ENCODE measurements at places on chromosomes 11 and 22.

DNA sequence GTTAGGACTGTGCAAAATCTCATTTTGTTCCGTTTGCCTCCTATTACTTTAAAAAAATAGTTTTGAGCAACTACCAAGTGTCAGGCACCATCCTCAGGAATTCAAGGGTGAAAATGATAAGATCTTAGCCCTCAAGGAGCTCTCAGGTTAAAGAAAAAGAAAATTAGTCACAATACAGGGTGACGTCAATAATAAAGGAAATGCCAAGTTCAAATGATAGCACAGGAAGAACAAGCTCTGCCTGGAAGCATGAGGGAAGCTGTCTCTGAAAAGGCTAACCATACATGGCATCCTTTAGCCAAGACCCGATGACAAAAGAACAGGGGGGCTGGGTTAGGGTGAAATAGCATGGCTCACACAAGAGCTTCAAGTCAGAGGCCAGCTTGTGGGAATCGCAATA is 11.1 kb upstream of the MPZL2 start:
- no peak for DNase-seq

GRCh38 chr11:34600339-34601084 is 20.4 kb upstream of the EHF start:
- DNase-seq: no peak

- DNase-seq: no peak
Observed at GRCh38 chr11:94641167-94641761, 74.1 kb downstream of the PIWIL4 start.

GRCh38 chr11:68974421-68975194 is 6.2 kb downstream of the MRGPRD start:
- no peak for DNase-seq

DNA sequence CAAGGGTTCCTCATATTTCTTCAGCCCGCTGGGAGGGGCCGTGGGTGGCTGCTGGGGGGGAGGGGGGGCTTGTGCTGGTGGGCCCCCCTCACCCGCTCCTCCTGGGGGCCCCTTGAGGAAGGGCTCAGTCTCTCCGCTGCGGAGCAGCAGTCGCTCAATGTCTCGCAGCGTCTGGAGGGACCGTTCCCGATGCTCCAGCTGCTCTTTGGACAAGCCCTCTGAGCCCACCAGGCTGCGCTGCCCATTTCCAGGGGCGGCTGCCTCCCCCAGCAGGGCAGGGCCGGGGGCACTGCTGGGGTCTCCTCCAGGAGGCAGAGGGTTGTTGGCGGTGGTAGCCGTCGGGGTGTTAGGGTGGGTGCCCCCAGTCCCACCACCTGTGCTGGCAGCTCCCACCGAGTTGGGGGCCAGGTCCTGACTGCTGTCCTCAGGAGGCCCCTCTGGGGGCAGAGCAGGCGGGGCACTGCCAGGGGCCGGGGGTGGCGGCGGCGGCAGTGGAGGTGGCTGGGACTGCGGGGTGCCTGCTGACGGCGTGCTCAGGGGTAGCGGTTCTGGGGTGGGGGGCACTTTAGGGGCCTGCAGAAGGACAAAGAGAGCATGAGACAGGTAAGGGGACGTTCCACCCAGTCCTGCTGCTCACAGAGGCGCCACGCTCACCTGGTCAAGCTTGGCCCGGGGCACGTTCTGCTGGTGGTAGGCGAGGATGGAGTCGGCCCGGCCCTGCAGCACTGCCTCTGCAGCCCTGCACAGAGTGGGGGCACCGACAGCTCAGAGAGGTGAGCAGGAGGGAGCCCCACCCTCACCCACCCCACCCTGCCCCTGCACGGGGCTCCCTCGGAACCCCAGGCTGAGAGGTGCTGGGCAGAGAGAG is 18.9 kb downstream of the CXCR5 start:
- no peak for DNase-seq

DNA sequence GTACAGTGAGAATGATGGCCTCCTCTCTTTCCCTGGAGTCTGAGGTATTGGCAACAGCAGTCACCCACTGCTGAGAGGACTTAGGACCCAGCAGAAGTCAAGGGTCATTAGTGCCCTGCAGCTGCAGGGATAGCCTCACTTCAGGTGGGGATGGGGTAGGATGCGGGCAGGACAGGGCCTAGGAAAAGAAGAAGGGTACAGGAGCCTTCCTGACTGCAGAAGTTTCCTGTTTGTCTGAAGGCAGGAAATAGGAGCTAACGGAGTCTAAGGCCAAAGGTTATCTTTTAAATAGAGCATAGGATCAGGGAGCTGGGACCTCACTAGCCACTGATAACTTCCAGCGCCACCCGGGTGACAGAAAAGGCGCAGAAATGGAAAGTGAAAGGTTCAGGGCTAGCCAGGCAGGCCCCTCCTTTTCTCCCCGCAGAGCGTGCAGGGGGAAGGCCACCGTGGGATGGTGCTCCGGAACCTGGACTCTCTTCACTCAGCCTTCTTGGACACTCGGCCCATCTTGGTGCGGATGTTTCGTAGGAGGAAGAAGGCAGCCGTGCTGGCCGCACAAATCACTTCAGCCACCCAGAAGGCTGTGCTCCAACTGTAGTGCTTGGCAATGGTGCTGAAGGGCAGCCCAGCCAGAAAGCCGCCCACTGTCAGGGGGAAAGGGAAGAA is 6.0 kb downstream of the TRAPPC4 start:
- DNase-seq: no peak

DNA sequence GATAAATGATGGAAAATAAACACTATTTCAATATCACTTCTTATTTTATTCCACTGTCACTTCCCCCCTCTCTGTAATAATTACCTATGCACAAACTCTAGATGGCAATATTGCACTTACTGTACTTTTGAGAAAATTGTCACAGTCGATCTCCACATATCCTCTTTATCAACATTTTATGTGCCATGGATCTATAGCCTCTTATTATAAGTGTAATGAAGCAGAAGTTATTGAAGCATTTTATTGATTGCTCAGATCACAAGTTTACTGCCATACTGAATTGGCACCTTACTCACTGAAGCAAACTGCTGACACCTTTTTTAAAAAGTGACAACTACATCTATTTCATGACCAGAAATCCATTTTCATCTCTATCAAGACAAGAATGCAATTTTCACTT is 133.4 kb downstream of the DCDC1 start:
- DNase-seq: peak; percentile 65

- DNase-seq: no peak
Observed at GRCh38 chr22:46980392-46980791, 217.9 kb downstream of the TBC1D22A start.

GRCh38 chr11:59158206-59159068 is 13.5 kb upstream of the DTX4 start:
- peak; percentile 74 for DNase-seq

- DNase-seq: no peak
Observed at GRCh38 chr11:7545611-7546010, 31.8 kb downstream of the PPFIBP2 start.

GRCh38 chr22:24512043-24512442 is 16.9 kb downstream of the UPB1 start:
- no peak for DNase-seq

- no peak for DNase-seq
Observed at GRCh38 chr22:48563966-48564330, 1263.7 kb downstream of the BRD1 start.

- peak; percentile 60 for DNase-seq
Observed at GRCh38 chr11:122115524-122116379, at the start of gene BLID. Gene BLID, minus strand, starts transcription at chr11:122116215. Its CDS starts 293 bp downstream, at chr11:122115922.

DNA sequence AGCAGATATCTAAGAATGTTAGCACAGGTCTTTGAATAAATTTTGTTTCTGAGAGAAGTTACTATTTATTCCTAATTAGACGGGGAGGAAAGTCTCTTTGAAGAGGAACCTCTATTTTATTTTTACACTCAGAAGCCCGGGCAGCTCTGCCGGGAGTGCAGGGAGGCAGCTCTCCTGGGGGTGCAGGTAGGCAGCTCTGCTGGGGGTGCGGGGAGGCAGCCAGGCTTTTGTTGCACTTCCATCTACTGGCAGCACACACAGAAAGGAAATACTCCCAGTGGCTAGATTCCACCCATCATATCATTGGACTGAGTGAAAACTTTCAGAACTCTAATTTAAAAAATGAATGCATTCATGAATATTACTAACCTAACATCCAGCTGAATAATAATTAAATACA is 24.6 kb downstream of the OR10A6 start:
- DNase-seq: no peak

DNA sequence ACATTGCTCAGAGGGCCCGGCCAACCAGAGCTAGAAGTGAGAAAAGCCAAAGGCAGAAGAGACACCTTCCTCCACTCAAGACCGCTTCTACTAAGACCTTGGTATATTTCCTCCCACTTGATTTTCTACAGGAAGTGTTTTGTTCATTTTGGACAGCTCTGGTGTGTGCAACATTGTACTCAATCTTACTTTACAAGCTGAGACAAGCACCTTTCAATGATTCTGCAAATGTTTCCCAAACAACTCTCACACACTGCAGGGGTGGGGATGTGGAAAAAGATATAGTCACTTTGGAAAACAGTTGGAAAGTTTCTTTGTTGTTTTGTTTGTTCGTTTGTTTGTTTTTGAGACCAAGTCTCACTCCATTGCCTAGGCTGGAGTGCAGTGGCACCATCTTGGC is 15.7 kb downstream of the MYO18B start:
- DNase-seq: no peak

GRCh38 chr11:1443737-1444136 is 42.8 kb downstream of the MOB2 start:
- DNase-seq: no peak

DNA sequence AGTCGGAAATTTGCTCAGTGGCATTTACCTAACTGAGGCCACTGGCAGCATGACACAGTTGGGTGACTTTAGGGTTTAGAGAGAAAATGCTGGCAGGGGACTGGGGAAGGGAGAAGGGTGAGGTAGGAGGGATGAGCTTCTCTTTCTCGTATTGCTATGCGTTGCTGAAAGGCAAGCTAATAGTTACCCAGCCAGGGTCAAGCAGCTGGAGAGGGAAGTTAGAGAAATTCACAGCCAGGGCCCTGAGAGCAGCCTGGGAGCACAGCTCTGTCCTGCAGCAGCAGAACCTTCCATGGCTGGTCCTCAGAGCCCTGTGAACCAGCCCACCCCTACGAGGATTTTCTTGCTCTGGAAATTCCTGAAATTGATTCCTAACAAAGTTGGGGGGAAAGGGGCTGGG is 679.6 kb downstream of the NTM start:
- no peak for DNase-seq

- DNase-seq: no peak
Observed at GRCh38 chr11:128040603-128041002, 546.8 kb downstream of the ETS1 start.

- DNase-seq: no peak
Observed at GRCh38 chr22:22928666-22929380, 41.2 kb downstream of the IGLL5 start.

DNA sequence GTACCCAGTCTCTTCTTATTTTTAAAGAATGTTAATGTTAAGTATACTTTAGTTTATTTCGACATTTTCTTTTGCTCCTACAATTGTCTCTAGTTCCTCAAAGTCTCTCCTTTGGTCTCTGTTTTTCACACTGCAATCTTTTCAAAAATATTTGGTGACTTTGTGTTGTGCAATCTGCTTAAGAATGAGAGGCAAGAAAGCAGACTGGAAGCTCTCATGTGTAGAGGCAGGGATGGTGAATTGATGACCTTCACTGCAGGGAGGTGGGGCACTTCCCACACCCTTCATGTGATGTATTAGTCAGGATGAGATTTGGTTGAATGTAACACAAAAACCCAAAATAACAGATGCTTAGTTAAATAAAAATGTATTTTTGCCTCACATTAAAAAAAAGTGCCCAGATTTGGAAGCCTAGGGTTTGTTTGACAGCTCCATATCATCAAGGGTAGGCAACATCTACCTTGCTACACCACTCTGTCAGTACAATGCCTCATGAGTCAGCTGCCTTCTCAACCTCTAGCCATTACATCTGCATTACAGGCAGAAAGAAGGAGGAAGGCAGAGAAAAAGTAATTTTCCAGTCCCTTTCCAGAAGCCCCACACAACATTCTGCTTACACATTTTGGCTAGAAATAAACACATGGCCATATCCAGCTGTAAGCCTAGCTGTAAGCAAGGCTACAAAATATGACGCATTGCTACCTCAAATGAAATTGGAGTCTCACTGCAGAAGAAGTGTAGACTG is 3.8 kb upstream of the MMP27 start:
- no peak for DNase-seq

- peak; percentile 20 for DNase-seq
Observed at GRCh38 chr11:115257678-115258077, 246.5 kb downstream of the CADM1 start.

- peak; percentile 99 for DNase-seq
Observed at GRCh38 chr11:12724301-12725054, 50.3 kb downstream of the TEAD1 start.

- DNase-seq: peak; percentile 34
Observed at GRCh38 chr22:40396882-40397281, 26.5 kb downstream of the SGSM3 start.

DNA sequence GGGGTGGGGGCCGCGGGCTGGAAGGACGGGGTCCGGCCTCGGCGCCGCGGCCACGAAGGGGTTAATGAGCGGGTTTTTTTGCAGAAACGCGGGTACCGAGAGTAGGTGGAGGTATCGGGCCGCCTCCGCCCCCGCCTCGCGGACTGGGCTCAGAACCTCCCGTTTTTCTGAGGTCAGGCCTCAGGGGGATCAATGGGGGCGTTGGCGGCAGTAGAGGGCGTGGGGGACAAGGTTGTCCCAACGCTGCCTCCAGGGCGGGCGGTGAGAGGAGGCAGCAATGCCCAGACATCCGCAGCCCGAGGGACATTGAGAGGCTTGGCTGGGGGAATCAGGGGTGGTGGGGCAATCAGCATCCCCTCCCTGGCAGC is 34.8 kb upstream of the PRODH start:
- no peak for DNase-seq

- DNase-seq: no peak
Observed at GRCh38 chr22:19287889-19288288, 3.6 kb downstream of the CLTCL1 start.

- DNase-seq: peak; percentile 50
Observed at GRCh38 chr11:107592231-107592590, 1.3 kb downstream of the ELMOD1 start.

- no peak for DNase-seq
Observed at GRCh38 chr11:116603728-116604323, 169.0 kb downstream of the BUD13 start.

- no peak for DNase-seq
Observed at GRCh38 chr11:11558396-11558795, 63.4 kb downstream of the GALNT18 start.

- no peak for DNase-seq
Observed at GRCh38 chr22:34950489-34950888, 115.5 kb upstream of the ISX start.

GRCh38 chr11:74100735-74101134 is 70.1 kb downstream of the C2CD3 start:
- DNase-seq: peak; percentile 27

GRCh38 chr11:117620086-117620485 is 176.9 kb downstream of the DSCAML1 start:
- DNase-seq: no peak

GRCh38 chr11:131763193-131763890 is 392.9 kb downstream of the NTM start:
- no peak for DNase-seq

GRCh38 chr22:45863981-45864751 is 112.8 kb downstream of the WNT7B start:
- peak; percentile 81 for DNase-seq

DNA sequence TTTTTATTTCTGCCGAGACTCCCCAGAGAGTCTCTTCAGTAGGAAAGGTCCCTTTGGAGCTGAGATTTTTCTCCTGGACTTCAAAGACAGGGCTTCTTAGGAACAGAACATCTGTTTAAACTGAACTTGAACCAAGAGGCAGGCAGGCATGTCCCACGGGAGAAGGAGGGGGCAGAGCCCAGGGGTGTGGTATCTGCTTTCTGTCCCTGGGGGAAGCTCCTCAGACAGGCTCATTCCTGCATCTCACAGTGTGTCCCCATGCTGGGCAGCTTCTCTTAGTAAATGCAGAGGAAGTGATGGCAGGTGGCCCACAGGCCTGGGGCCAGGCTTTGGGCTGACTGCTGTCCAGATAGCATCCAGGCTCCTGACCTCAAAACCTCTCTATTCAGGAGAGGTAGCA is 47.3 kb downstream of the TSPAN18 start:
- no peak for DNase-seq
